GM13976 (cell line): ENCODE measurements at places on chromosomes 7 and 10.

- no peak for DNase-seq
Measured at GRCh38 chr10:133279326-133280226, 2.9 kb upstream of the ADAM8 start.

GRCh38 chr7:27062946-27063345, 32.9 kb downstream of the HOXA1 start:
- no peak for DNase-seq

GRCh38 chr7:151762583-151763245, 114.2 kb downstream of the PRKAG2 start:
- DNase-seq = no peak

DNA sequence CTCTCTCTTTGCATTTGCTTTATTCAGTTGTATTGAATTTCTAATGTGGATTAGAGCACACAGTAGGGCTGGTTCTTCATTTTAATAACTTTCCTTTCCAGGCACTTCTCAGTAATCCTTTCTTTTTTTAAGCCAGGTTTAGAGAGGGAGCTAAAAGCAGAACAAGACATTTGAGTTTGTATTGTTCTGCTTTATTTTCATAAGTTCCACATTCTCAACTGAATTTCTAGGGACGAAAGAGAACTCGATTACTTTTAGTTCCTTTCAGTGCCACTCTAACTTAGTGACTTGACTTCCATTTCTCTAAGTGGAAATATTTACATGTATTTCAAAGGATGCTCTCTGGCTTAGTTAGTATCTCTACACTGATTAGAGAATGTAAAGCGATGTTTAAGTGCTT, 145.6 kb downstream of the EXOC4 start:
- DNase-seq = no peak

DNA sequence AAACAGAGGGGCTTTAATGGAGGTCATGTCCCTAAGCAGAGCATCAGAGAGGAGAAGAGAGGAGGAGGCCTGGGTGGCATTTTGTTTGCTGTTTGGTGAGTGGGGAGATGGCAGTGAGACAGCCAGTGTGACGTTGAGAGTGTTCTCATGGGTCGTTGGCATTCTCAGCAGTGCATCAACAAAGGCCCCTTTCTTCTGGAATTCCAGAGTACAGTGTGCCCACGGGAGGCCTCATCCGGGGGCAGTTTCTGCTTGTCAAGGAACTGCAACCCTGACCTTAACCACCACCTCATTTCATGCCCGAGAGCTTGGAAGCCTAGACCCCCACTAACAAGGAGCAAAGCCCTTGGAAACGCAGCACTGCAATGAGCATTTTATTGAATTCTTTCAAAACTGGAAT, 92.9 kb downstream of the CELF2 start:
- no peak for DNase-seq

GRCh38 chr10:110793886-110794285, 77.8 kb upstream of the PDCD4 start:
- DNase-seq = no peak

DNA sequence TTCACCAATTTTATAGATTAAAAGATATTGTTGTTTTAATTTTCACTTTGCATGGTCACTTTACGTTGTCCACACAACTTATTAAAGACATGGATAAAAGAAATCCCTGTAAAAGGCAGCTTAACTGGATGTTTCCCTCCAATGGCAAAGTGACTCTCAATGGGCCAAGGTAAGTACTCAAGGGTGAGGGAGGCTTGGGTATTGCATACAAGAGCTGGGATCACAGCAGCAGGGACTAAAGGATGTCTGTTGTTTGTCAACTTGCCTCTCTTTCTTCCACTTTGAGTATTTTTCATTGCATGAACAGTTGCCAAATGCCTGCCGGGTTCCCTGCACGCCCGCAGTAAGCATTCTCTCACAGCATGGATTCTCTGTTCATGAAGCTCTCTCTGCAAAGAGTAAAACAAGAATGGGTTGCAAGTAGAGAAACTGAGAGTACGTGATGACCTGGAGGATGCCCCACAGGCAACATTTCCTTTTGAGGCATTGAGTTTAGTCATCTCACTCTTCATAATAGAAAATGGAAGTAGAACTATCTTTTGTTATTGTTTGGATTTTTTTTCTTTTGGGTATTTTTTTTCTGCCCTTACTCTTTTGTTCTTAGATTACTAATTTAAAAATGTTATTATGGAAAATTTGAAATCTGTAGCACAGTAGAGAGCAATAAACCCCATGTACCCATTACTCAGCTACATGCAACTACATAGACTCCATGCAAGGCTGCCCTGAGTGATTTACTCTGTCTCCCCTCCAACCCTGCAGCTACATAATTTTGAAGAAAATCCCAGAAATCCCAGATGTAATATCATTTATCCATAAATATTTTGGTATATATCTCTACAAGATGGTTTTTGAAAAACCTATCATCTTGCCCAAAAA, 26.3 kb downstream of the GPR141 start:
- peak; percentile 51 for DNase-seq

DNA sequence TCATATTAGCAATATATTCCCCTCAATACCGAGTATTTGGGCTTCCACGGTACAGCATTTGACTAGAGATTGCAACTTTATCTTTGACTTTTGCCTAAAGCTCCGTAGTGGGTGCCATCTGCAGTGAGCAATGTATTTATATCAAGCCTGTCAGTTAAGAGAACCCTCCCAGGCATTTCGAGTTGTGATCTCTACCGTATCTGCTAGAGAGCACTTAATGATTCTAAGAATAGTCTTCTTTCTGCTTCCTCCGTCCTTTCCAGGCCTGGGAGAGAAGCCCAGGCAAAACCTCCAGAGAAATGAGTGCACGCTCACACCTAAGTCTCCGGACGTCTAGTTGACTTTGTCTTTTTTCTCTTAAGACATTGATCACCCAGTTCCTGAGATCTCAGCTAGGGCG, 210.6 kb downstream of the KLF6 start:
- DNase-seq = no peak

DNA sequence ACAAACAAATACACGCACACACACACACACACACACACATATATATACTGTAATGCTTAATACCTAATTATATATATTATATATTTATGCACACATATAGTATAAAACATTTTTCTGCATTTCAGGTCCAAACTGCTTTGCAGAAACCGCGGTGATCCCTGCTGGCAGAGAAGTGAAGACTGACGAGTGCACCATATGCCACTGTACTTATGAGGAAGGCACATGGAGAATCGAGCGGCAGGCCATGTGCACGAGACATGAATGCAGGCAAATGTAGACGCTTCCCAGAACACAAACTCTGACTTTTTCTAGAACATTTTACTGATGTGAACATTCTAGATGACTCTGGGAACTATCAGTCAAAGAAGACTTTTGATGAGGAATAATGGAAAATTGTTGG, 138.5 kb downstream of the VWC2 start:
- DNase-seq = no peak

DNA sequence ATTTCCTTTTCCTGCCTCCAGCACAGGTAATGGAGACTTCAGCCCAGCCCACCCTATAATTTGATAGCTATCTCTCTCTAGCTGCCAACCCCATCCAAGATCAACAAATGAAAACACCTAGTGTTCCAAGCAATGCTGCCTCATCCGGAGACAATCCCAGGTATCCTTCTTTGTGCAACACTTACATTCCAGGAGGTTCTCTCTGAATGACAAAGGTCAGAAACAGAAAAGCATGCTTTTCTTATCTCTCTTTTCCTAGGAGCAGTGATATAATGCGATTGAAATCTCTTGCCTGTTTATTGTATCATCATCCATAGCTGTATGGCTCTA, 699.3 kb downstream of the INHBA start:
- DNase-seq = no peak

GRCh38 chr7:158648787-158649186, 55.8 kb downstream of the NCAPG2 start:
- no peak for DNase-seq

GRCh38 chr7:96045919-96046318, 273.6 kb downstream of the DYNC1I1 start:
- no peak for DNase-seq

DNA sequence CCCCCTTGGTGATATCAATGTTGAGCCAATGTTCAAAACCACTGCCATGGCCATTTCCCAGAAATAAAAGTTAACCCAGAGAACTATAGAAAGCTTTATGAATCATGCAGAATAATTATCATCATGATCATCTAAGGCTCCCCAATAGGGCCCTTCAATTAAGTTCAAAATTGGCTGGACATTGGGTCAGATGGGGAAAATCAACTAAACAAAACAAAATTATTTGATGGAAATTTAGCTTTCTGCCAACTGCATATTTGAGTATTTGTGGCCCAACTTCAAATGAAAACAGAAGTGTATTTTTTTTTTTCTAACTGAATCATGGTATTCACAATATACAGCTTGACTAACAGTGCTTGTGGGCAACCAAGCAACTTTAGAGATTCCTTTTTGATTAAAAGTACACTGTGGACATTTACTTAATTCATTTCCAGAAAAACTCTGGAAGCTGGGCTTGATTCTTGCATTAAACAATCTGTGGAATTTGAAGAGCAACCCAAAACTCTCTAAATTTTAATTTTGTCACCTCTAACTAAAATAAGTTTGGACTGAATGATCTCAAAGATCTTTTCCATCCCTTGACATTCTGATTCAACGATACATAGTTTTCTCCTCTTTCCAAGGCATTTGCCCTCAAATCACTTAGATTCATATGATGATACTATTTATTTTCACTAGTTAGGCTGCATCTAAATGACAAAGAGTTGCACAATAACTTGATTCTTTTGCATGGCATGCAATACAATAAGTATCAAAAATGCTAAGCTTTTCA, 203.2 kb downstream of the AHR start:
- DNase-seq = no peak

DNA sequence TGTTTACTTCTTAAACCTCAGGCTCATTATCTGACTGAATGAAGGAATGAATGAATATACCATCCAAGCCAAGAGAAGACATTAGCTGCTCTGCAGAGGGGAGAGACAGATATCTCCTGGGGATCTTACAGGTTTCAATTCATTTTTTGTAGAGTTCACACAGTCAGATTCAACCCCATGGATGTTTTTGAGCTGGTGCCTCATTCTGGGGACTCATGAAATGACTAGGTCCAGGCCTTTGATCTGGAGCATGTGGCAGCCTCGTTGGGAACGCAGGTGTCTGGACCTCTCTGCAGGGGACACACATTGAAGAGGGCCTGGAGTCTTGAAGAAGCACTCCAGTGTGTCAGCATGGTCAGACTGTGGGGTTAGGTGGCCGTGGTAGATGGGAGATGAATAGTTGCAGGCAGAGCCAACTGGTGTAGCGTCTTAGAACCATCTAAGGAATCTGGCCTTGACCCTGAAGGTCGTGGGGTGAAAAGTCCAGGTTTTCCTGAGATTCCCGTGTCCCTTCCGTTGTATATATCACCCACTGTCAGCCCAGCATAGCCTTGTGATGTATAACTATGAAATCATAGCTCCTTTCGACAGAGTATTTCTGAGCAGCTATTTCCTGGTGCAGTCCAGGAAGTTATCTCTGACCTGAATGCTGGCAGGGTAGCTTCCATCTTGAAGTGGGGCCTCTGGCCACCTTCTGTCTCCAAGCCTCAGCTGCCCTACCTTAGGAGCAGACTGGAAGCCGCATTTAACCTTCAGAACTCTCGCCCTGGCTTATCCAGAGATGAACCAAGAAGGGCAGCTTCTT, 22.3 kb downstream of the BTBD16 start:
- DNase-seq = peak; percentile 43

GRCh38 chr7:112938863-112939573, 147.6 kb downstream of the GPR85 start:
- no peak for DNase-seq

DNA sequence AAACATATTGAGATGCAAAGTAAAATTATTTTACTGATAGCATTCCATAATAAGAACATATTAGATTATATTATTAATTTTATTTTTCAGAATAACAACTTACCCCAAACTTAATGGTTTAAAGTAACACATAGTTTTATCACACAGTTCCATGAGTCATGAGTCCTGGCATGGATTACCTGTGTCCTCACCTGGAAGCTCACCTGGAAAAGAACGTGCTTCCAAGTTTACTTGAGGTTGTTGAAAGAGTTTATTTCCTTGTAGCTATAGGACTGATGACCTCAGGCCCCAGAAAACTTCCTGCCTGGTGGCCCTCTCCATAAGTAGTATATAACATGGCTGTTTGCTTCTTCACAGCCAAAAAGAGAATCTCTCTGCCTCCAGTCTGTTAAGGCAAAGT, 254.6 kb downstream of the TFEC start:
- no peak for DNase-seq

DNA sequence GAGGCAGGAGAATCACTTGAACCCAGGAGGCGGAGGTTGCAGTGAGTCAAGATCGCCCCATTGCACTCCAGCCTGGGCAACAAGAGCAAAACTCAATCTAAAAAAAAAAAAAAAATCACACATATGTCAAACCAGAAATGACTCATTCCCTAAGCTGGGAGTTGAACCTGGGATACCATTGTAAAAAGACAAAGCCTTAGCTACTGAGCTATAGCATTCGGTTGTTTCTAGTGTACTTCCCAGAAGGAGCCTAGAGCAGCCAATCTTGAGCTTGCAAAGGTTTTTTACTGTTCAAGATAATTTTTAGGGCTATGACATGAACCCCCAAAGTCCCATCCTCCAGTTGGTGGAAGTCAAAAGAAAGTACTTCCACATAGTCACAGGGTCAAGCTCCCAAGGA, 87.9 kb downstream of the ZNF467 start:
- DNase-seq = no peak

DNA sequence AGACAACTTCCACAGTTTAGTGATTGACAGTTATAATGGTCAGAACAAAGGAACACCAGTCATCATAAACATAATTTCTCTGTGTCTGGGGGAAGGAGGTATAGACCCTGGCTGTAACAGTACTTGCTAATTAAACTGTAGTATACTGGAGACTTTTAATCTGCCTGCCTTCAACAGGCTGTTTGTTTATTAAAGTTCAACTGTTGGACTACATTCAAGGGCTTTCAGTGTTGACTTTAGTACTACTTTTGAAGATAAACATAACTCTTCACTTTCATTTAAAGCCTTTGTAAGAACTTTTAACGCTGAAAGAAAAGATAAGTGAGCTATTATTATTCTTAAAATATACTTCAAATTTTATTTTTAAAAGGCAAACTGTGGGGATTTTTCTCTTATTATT, 15.5 kb upstream of the PTTG1IP2 start:
- DNase-seq = no peak

DNA sequence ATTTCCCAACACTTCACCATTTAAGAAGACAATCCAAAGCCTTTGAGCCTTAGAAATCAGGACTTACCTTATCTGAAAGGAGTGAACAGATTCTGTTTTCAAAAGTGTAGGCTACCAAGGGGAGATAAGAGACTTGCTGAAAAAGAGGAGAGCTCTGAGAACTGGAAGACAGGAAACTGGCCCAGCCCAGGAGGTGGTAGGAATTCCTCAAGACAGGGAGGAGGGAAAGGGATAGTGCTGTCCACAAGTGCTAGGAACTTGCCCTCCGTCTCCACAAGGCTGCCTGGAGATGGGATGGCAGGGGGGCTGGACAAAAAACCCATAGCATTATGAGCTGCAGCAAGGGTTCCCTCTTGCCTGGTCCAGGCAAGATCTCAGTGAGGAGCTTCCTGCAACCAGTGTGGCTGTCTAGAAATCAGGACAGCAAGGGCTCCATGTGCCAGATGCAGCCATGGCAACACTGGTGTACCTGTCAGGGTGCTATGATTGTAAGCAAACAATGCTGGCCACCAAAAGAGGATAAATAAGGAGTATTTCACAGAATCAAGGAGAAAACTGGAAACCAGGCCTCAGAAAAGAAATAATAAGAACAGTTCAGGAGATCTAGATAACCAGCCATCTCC, 22.7 kb upstream of the FRMD4A start:
- no peak for DNase-seq
